ENCODE measurements at places on chromosomes 11 and 22.

- DNase-seq: no peak
These were observed 31.3 kb upstream of the OPCML start for GRCh38 chr11:133563505-133564025.

DNA sequence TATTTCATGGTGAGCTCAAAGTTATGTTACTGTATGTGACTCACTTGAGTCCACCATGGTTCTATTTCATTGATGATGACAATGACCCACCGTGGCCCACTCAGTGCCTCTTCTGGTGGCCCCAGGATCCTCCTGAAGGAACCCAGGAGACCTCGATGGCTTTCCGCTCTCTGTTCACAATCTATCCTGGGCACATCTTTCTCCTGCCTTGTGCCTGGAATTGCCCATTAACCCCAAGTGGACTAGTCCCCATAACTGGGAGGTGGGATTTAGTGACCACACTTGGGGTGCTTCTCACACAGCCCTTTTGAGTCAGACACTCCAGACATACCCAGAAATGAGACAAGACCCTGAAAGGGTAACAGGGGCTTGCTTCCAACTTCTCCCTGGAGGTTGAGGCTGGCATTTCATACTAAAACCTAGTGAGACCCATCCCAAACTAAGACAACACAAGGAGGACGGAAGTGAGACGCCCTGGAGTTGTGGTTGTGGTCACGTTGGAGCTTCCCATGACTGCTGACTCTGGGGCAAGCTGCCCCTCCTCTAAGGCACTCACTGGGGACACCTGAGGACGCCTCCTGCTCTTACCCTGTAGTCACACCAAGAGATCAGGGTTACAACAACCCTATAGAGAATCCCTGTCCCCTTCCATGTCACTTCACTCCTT is 22.1 kb downstream of the IGLL5 start:
- DNase-seq: no peak

GRCh38 chr11:103683576-103683975 is 352.9 kb upstream of the DDI1 start:
- DNase-seq: no peak

DNA sequence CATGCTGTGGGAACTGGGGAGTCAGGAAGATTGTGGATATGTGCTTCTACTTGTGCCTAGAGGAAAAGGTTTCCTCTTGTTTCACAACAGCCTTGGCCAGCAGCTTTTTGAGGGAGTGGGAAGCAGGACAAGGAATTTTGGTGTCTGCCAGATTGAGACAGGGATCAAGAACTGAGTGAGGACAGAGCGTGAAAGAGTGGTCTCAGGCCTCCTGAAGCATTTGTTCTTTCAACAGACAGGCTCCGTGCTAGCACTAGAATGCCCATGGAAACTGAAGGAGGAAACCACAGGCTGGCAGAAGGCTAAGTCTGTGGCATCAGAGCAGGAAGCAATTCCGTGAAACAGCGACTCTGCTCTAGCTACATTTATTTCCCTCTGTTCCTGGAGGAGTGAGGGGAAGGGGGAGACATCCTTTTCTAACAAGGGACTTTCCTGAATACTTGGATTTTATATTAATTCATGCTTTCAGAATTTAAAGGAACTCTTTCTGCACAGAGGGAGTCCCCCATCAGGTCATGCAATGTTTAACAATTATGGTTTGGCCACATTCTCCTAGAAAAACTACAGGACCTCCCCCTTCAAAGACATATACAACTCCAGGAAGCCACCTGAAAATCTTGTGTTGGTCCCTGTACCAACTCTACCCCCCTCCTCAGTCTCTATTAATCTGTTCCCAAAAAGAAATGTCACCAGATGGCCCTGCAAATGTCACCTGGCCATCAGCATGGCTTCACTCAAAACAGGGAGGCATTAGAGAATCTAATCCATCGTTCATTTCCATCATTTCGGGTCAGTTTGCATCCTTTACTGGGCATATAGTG is 96.1 kb downstream of the SYT9 start:
- no peak for DNase-seq

GRCh38 chr11:16034074-16034473 is 322.3 kb downstream of the SOX6 start:
- no peak for DNase-seq

DNA sequence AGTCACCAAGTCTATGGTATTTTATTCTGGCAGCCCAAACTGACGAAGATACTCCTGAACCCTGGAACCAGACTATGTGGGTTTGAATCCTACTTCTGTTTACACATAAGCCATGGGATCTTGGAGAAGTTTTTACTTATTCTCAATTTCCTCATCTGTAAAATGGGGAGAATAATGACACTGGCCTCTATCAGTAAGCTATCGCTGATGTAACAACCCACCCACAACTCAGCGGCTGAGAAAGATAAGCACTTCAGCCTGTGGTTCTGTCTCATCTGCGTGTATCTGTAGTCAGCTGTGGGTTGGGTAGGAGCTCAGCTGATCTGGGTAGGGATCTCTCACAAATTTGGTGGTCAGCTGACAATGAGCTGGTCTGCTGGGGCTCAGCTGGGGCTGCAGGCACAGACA is 68.0 kb upstream of the ALX4 start:
- no peak for DNase-seq

GRCh38 chr22:24433828-24434470 is 6.5 kb downstream of the ADORA2A start:
- no peak for DNase-seq

DNA sequence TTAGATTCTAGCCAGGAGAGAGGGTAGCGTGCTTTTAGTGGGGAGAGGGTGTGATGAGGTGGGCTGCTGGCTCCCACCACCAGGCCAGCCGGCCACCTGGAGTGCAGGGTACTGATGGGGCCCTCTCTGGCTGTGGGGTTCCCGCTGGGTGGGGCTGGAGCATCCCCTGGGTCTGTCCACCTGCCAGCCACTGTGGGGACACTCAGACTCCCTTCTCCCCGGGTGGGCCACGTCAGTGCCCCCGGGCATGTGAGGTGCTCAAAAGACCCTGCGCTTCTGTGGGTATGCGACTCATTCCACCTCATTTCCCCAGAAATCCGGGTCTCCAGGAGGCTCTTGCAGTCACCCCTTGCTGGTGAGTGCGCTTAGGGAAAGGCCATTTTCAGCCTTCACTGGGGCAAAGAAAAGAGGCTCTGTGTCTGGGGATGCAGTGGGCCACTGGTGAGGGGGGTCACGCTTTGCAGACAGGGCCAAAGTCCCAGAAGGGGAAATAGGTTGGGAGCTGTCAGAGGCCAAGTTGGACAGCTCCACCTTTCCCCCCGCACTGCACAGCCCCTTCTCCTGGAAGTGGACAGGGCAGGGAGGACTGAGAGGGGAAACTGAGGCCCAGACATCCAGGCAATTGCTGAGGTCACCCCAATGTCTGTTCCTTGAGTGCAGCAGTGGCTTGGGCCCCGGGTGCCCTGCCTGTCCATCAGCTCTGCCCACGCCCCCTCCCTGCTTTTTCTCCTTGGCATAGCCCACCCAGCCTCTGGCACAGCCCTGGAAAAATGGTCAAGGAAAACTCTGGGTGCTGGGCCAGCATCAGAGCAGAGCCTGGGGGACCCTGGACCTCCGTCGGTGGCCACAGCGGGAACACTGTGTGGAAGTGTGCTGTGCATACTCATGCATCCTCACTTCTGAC is 53.3 kb downstream of the TPCN2 start:
- no peak for DNase-seq

DNA sequence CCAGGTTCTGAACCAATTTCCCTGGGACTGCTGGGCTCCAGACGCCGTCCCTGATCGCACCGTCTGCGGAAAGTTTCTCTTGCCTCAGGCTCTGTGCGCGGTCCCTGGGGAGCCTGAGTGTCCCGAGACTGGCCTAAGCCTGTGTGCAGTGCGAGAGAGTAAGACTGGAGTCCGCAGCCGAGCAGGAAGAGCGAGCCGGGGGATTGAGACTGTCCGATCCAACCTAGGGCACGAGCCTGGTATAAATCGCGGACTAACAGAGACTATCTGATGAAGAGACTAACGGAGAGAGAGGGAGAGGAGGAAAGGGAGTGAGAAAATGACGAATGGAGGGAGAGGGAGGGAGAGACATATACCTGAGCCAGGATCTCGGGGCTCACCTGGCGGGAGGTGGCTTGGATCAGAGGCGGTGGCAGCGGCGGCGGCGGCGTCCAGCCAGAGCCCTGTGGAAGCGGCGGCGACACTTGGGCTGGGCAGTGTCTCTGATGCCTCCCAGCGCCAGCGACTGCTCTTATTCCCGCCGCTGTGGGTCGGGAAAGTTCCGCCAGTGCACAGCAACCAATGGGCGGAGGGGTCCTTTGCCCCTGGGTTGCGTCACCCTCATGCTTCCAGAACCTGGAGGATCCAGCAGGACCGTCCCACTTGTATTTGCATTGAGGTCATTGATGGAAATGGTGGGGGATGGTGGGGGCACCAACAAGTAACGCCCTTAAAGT is at the start of gene CALCA:
Gene CALCA (minus strand): TSS at position 487 of the 716 bp plus-strand sequence. CDS start 1,159 bp downstream, outside the sequence.
- no peak for DNase-seq

- DNase-seq: no peak
These were observed at the start of gene SOX10 for GRCh38 chr22:37983860-37984791. Gene SOX10 (minus strand): TSS chr22:37984555. CDS start chr22:37983784, 771 bp downstream.

DNA sequence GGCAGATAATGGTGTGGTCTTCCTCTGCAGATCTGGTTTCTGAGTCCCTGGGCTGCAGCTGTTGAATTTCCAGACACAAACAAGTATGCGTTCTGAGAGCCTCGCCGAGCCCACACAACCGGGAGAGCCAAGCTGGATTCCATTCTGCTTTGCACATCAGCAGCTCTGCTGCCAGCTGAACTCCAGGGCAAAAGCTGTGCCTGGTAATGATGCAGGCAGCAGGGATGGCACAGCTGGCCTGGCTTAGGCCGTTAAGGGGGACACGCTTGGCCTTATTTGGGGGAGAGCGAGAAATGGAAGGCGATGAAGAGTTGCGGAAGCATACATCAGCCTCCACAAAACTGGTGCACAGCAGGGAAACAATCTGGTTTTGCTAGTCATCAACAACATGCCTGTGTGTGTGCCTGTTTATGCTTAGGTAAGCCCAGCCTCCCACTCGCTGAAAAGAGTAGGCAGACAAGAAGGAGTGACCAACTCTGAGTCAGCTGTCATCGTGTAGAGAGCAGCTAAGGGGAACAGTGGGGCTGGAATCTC is 25.1 kb downstream of the ADAMTS8 start:
- no peak for DNase-seq

- peak; percentile 25 for DNase-seq
These were observed 22.2 kb upstream of the UBASH3B start for GRCh38 chr11:122633219-122633829.

GRCh38 chr11:72430741-72431570 is 3.4 kb downstream of the CLPB start:
- DNase-seq: no peak

DNA sequence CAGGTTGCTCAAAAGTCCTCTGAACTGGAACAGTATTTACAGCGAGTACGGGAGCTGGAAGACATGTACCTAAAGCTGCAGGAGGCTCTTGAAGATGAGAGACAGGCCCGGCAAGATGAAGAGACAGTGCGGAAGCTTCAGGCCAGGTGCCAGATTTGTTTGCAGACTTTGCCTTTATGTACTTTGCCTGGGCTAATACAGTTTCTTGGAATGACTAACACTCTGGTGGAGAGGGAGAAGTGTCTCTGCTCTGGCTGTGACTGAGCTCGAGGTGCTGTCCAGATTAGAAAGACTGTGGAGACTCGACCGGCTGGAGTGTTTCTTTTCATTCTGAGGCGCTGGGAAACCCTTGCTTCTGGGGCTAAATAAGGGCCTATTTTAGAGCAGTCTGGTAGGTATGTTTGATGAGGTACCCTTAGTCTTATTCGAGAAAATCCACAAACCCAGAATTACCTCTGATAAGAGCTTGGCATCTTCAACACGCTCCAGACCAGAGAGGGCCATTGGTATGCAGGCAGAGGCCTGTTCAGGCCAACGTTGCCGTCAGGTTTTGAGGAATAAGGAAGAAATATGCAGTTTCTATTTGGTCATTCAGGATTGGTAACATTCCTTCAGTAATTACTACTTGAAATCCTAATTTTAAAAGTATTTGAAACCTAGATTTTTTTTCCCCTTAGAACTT is 76.5 kb downstream of the SWAP70 start:
- DNase-seq: no peak

DNA sequence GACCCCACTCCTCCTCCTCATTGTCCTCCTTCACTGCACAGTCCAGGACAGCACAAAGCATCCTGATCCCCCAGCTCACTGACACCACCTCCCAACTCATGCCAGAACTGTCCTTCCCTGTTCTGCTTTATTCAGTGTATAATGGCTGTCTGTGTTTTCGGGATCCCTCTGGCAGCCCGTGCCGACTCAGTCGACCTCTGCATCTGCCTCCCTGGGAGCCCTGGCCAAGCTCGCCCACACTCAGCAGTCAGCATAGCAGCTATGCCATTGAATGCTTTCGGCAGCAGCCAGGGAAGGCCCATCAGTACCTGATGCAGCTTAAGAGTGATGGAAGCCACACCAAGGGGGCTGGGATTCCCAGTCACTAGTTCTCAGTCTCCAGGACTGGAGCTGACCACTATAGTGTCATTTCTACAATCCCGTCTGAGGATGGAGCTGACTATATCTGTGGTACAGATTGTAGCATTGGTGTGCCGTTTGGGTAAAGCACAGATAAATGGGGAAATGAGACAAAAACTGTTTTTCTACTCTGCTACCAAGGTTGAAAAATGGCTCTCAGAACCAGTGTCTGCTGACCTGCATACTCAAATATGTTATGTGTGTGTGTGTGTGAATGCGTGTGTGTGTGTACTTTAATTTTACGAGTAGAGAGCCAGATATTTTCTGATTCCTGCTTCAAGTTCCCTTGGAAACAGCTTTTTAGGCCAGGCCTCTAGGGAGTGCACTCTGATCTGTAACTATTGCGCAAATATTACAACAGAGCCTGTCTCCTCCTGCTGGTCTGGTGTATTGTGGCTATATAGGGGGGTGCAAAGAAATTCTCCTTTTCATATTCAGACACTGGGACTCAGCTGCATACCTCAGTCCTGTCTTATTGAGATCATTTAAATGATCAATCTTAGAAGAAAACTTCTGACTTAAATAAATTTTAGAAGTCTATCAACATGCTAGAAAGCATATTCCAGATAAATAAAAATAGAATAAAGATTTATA is 78.8 kb upstream of the TOP3B start:
- no peak for DNase-seq

DNA sequence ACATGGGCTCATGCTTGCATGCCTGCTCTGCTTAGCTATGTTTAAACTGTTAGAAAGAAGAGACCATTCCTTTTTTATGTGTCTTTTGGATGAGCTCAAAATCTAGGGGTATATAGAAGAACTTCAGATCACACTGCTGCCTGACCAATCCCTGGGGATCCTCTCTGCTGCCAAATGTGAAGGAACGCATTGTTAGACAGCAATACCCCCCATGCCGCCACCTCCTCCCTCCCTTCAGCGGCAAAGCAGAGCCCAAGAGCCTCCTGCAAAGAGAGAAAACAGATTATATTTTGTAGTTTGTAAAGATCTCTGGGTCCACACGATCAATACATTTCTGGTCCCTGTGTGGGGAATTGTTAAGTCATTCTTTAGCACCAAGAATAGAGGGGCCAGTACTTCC is 677.6 kb downstream of the NTM start:
- DNase-seq: no peak

- DNase-seq: no peak
These were observed 2.2 kb downstream of the TNNT3 start for GRCh38 chr11:1921574-1922141.

All from NCI-H524 treated with DMSO at 0.1 percent for 48 hours (cell line).